ENCODE measurements at places on chromosomes 5 and 9. TPM values are rescaled to one million over a fixed set of nuclear protein-coding genes. Genes with fewer than 3 reads are reported as not detected.

GRCh38 chr5:103119070-103119764, 721 bp downstream of the GIN1 start:
- peak; percentile 45 for DNase-seq

DNA sequence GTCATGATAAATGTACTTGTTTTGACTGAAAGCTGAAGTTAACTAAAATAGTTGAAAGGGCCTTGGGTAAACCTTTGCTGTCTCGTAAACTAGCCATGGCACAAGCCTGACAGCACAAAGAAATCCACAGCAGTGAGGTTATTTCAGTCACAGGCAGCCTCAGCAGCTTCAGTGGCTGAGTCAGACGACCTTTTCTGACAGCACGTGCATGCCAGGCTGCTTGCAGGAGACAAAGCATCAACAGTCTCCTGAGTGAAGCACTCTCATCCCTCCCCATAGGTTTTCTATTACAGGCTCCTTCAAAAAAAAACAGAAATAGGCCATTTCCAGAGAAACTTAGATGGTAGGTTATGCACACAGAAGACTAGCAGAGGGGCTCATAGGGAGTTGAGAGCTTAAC, 34.6 kb downstream of the OXCT1 start:
- DNase-seq: peak; percentile 95

DNA sequence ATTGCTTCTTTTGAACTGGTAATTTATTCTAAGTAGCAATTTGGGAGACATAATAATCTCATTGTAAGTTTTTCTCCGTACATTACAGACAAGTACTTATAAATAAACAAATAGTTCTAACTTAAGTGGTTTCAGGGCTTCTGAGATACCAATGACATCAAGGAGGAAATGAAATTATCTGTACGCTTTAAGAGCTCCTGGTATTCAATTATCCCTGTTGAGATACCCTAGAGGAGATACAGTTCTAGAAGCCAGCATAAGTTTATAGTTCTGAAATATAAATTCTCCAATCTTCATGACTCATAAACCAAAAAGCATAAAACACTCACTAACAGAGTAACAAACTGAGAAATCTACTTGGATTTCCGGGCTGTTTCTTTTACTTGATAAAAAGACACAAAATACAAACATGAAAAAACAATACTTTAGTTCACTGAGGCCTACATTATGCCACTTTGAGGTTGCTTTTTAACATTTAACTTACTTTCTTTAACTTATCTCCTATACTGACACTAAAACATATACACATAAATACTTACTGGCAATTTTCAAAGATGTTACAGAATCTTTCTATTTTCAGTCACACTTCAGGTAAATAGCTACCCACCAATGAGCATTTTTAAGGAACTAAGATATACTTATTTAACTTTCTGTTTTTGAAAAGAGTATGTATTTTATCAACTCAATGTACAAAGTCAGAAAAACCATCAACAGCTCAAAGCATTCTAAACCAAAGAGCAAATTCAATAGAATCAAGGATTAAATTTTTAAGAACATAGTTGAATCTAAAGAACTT, 7.5 kb downstream of the DCTN4 start:
- DNase-seq: no peak

- DNase-seq: no peak
Measured at GRCh38 chr5:169571355-169571754, 12.2 kb upstream of the SPDL1 start.

GRCh38 chr5:50873595-50874277, 207.3 kb downstream of the PARP8 start:
- no peak for DNase-seq

GRCh38 chr9:129731477-129732085, 21.3 kb downstream of the PTGES start:
- DNase-seq: no peak

DNA sequence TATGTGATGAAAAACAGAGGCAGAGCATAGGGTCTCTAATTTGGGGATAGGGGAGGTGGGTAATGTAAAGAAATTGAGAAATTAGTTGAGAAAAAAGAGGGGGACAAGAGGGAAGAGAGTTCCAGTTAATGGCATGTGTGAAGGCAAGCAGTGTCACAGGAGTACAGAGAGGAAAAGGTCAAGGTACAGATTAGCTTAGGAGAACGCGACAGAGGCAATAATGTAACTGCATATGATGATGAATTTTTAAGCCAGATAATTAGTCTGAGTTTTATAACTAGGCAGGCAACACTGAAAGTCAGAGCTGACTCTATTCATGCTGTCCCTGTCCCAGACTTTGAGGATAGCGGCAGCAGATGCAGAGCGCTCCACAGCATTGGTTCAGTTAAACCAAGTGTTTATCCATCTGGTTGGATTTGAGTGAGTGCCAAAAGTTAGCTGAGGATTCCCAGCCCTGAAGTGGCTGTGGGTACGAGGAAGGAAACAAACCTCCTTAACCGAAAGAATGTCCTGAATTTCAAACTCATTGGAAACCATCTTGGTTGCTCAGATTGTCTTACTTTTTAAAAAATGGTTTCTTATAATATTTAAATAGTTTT, 315.2 kb downstream of the ARHGAP26 start:
- no peak for DNase-seq

DNA sequence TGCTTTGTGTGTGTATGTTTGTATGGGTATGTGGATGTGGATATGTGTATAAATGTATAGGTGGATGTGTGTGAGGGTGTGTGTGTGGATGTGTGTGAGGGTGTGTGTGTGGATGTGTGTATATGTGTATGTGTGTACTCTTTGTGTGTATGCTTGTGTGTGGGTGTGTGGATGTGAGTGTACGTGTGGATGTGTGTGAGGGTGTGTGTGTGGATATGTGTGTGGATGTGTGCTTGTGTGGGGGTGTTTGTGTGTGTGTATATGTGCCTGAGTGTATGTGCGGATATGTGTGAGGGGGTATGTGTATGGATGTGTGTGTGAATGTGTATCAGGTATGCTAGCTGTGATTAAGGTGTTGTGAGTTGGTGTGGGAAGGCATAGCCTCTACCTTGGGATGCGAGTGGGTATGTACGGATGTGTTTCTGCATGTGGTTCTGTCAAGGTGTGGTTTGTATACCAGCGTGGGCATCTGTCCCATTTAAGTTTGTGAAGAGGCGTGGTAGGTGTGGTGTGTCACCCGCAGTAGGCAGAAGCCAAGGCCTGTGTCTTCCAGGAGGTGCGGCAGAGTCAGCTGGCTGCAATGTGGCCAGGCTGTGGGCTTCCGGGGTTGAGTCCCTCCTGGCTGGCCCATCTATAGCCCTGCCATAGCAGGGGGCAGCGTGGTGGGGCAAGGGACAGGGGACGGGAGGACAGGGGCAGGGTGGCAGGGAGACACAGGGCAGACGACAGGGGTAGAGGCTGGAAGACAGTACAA, 155.8 kb downstream of the DAB2IP start:
- DNase-seq: no peak

DNA sequence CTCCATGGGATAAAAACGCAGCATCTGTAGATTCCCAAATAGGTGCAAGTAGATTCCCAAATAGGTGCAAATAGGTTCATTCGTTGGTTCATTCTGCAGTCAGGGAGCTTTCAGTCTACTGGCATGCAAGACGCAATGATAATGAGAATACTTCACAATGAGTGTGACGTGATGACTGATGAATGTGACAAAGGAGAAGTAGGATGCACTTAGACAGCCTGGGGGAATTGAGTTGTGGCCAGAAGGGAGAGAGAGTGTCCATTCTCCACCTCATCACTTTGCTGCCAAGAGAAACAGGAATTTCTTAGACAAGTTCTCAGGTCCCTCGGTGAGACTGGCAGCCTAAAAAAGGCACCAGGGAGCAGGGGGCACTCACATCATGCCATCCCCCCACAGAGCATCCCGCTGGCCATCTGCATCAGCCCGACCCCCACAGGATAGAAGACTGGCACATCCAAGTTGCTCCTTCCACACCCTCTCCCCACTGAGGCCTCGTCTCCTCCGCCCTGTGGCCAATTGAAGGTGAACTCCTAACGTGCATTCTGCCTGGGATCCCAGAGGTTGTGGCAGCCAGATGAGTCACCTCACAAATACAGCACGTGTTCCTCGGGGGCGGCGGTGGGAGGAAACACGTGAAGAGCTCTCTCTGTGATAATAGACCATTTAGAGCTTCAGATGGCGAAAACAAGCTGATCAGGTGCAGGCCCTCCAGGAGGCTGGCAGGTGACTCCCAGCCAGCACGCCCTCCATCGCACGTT, 19.9 kb upstream of the KCNIP1 start:
- DNase-seq: peak; percentile 26

DNA sequence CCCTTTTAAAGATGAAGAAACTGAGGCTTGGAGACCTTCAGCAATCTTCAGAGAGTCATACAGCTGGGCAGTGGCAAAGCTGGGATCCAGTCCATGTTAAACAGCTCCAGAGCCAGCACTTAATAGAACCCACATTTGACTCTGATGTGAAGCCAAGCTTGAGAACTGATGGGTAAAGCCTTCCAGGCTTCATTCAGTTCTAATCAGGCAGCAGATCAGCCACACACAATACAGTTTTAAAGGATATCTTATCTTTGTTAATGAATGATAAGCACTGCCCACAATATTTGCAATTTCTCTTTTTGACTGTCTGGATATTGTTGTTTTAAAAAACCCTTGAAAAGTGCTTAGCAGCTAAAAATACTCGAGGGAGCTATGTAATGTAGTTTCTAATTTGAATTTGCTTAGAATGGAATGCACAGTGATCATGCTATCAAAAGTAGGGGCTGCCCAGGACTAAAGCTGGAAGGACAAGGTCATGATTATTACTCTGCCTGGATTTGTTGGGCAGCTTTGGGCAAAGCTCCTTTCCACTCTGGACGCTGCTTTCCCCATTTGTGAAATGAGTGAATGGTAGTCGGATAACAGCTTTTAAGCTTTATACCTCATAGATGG, 31.3 kb upstream of the HTR4 start:
- DNase-seq: peak; percentile 8

KIAA1958 gene
- total RNA-seq: 7.7 TPM

- no peak for DNase-seq
Measured at GRCh38 chr9:120919843-120920805, 6.5 kb downstream of the TRAF1 start.

GRCh38 chr5:58458743-58459145, 1.1 kb downstream of the PLK2 start:
- peak; percentile 36 for DNase-seq

GRCh38 chr5:138677782-138678181, 75.4 kb upstream of the CTNNA1 start:
- DNase-seq: peak; percentile 27

SHC3 gene
- total RNA-seq: 0.63 TPM
